ENCODE measurements at places on chromosomes 13 and 19. TPM values are rescaled to one million over a fixed set of nuclear protein-coding genes. Genes with fewer than 3 reads are reported as not detected.

C1QTNF9B gene
- total RNA-seq, result not detected

KRTDAP gene
- total RNA-seq, result not detected

CCL25 gene
- not detected for total RNA-seq

PSG1 gene
- total RNA-seq, result 0.20 TPM

KIR3DL2 gene
- not detected for total RNA-seq

MAMSTR gene
- 0.50 TPM for total RNA-seq

KEAP1 gene
- 54.7 TPM for total RNA-seq

ADAT3 gene
- 5.2 TPM for total RNA-seq

KCTD15 gene
- 54.5 TPM for total RNA-seq

PODNL1 gene
- 1.4 TPM for total RNA-seq

NKPD1 gene
- total RNA-seq, result 0.93 TPM

ZNF91 gene
- 0.09 TPM for total RNA-seq

GNA15 gene
- 0.06 TPM for total RNA-seq

PPAN gene
- total RNA-seq, result 38.9 TPM

GPR4 gene
- total RNA-seq, result 0.49 TPM

MYADM gene
- total RNA-seq, result 231 TPM

CEP89 gene
- 46.0 TPM for total RNA-seq

ZNF582 gene
- 1.1 TPM for total RNA-seq

MEDAG gene
- 0.36 TPM for total RNA-seq

ZNF729 gene
- total RNA-seq, result not detected

TMEM255B gene
- total RNA-seq, result 1.5 TPM

KLK2 gene
- 0.13 TPM for total RNA-seq

FAM124A gene
- 2.3 TPM for total RNA-seq

ZIK1 gene
- not detected for total RNA-seq

RAB3D gene
- total RNA-seq, result 3.9 TPM

ZNF235 gene
- 3.4 TPM for total RNA-seq

C19orf67 gene
- not detected for total RNA-seq

ARHGAP33 gene
- total RNA-seq, result 7.2 TPM

PSG3 gene
- 0.07 TPM for total RNA-seq

Measured in A549 treated with AZD2906 at 1 μM for 4 hours (cell line).